NCI-H69 (cell line): ENCODE measurements at places on chromosomes 6 and 20.

GRCh38 chr6:42147138-42147562, 4.7 kb upstream of the C6orf132 start:
- no peak for DNase-seq

GRCh38 chr6:106476331-106477105, 116.0 kb downstream of the CRYBG1 start:
- DNase-seq = no peak

DNA sequence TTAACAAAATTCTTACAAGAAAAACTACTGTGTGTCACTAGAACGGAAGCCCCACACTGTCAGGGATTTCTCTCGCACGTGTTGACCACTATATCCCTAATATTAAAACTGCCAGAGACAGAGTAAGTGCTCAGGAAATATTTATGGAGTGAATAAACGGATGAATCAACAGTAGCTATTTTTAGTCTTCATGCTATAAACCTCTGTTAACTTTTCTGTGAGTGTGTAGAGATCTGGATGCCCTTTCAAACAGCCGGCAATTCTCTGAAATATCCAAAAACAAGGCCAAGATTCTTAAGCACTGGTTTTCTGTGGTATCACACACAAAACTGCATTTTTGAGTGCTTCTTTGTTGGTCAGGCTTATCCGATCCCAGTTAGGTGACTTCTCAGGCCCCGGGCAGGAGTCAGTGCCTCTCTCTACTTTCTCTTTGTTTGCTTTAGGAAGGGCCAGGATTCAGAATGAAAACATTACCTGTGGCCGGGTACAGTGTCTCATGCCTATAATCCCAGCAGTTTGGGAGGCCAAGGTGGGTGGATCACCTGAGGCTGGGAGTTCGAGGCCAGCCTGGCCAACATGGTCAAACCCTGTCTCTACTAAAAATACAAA, 15.7 kb downstream of the ATP9A start:
- DNase-seq = no peak

DNA sequence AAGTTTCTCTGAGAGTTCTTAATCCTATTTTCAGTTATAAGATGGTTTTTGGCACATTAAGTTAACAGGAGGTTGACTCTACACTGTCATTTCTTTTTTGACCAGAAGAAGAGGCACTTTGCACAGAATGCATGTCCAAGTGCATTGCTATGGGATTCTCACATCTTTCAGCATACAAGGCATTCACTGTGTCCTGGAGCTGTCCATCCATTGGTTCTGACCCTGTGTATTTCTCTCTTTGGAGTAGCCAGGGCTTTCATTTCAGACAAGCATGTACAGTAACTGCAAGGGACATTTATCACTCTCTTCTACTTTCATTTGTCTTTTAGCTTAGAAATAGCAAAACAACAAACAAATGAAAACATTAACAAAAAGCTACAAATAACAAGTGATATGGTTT, 275.1 kb upstream of the IMPG1 start:
- DNase-seq = no peak

DNA sequence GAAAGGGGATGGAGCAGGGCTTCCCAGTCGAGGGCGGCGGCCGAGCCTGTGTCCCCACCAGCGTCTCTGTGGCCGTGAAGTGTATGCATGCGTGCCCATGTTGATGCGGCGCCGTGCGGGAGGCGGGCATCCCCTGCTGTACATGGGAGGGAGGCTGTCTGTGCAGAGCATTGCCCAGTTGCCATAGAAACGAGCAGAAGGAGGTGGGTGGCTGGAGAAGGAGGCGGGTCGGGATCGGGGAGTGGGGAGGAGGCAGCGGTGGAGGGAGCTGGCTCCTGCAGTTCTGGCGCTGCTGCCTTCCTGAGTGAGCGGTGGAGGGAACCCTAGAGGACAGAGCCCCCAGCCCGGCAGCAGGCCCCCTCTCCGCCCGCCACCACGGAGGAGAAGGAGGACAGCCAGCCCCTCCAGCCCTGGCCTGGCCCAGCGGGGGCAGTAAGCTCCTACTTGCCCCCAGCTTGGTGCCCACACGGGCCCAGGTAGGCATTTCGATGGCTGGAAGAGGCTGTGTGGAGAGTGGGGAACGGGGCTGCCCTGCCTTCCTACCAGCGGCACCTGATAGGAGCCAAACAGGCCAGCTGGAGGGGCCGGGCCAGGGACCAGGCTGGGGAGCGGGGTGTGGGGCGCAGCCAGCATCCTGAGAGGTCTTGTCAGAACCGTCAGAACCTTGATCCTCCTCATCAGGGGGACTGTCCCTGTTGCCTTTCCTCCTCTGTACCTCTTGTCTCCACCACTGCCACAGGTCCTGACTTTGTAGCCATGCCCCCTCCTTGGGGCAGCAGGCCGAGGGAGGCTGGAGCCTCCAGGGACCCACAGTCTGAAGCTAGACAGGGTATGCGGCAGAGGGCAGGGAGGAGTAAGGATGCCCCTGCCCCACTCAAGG, 41.3 kb downstream of the SPDEF start:
- DNase-seq = peak; percentile 54

DNA sequence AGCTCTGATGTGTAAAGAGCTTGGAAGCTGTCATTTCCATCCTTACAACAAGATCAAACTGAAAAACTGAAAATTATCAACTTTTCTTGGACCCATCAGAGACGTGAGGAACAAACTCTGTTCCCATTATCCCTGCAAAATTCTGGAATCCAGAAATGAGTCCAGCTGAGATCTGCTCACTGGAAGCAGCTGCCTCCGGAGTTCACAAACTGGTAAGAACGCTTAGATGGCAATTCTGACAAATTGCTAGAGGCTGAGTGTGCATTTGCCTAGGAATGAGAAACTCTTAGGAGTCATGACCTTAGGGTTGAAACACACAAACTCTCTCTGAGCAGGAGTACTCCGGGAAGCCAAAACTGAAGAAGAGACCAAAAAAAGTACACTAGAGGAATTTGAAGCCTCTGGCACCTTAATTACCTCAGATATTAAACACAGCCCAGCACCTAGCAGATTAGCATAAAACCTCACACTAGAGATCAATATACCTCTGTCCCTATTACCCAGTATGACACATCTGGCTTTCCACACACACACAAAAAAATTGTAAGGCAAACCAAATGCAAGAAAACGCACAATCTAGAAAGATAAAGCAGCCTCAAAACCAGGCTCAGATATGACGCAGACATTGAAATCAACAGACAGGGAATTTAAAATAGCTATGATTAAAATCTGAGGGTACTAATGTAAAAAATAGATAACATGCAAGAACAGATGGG, 233.5 kb upstream of the SGK1 start:
- DNase-seq = no peak

DNA sequence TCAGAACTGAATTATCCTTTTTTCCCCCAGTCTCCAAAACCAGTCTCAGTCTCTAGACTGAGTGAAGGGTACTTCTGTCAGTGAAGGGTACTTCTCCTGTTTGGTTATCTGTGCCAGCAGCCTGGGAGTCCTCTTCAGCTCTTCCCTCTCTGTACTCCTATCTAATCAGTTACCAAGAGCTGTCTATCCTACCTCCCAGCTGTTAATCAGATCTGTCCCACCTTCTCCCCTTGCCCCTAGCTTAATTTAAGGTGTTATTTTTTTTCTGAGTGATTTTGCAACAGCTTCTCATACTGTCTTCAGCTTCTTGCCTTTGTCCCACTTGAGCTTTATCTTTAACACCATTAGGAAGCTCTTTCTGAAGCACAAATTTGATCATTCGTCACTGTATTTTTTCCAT, 491.9 kb upstream of the SOX4 start:
- no peak for DNase-seq

DNA sequence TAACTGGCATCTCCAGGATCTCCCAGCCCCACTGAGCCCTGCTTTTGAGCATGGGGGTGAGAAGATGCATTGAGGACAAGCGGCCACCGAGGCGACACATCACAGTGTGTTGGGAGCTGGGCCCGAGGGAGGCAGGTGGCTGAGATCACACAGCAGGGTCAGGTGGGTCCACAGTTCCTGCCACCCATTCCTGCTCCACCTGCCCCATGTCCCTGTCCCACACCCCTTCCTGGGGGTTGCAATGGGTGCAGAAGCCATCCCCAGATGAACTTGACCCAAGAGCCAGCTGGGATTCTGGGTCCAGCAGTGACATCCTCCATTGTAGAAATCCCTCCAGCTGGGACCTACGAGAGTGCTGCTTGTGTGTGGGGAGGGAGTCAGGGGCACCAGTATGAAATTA, 1.0 kb downstream of the TGM2 start:
- no peak for DNase-seq

- no peak for DNase-seq
Observed at GRCh38 chr20:62044631-62045030, 21.1 kb downstream of the TAF4 start.

- DNase-seq = no peak
Observed at GRCh38 chr6:132919045-132919860, 104.9 kb downstream of the RPS12 start.

- DNase-seq = no peak
Observed at GRCh38 chr6:44400572-44400971, 13.1 kb downstream of the CDC5L start.

DNA sequence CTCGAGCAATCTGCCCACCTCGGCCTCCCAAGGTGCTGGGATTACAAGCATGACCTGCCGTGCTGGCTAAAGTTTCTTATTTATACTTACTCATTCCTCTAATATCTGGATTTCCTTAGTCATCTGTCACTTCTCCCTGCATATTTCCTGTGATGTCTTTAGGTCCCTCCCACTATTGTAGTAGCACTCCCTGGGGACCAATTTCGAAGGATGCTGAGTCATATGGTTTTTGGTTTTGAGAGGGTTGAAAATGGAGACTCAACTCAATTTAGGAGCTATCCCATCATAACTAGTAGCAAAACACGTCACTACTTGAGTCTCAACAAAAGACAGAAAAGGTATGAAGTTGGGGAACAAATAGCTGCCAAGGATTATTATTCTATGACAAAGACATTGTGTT, 20.2 kb downstream of the MCUR1 start:
- DNase-seq = peak; percentile 49

DNA sequence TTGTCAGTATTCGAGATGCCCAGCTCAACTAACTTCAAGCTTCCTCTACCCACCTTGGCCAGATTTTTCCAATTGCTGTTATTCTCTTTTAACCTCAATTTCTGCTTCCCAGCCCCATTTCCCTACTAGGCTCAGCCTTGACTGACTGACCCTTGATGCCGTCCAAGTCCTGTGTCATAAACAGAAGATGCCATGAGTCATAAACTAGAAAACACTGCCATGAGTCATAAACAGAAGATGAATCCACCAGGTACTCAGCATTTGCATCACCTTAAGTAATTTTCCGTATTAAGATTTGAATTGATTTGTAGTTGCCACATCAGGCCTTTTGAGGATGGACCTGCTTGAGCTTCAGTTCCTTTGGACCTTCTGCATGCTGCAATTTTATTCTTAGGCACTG, 123.8 kb downstream of the FAM83B start:
- no peak for DNase-seq

DNA sequence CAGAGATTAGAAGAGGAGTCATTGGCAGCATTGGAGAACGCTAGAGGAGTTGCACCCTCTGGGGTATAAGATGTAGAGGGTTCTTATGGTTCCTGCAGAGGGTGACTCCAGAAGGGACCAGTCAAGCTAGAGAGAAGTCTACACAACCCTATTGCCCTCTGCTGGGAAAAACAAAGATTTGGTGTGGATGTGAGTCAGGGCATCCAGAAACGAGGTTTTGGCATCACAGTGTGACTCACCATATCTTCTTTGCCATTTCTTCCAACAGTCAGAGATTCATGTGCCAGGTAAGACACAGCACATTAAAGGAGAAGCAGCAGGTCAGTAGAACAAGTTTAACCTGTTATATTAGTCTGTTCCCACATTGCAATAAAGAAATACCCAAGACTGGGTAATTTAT, 598.8 kb downstream of the MAFB start:
- no peak for DNase-seq

DNA sequence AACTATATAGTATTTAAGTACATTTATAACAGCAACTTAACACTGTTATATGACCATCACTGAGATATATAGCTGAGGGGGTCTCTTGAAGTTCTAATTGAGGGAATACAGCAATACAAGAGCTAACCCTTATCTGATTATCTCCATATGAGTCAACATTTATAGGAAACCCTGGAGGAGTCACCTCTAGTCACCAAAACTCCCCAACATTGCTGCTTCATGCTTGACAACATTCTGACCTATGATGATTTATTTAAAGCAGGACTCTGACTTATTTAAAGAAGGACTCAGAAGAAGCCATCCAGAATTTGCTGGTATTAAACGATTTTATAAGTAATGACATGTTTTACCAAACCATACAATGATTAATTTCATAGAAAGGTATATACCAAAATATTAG, 182.6 kb upstream of the NOX3 start:
- no peak for DNase-seq

GRCh38 chr6:100084316-100084990, 90.4 kb upstream of the MCHR2 start:
- no peak for DNase-seq

- peak; percentile 95 for DNase-seq
Observed at GRCh38 chr6:37705239-37706051, 7.8 kb upstream of the MDGA1 start.

GRCh38 chr6:90914312-90914711, 327.4 kb upstream of the MAP3K7 start:
- no peak for DNase-seq

DNA sequence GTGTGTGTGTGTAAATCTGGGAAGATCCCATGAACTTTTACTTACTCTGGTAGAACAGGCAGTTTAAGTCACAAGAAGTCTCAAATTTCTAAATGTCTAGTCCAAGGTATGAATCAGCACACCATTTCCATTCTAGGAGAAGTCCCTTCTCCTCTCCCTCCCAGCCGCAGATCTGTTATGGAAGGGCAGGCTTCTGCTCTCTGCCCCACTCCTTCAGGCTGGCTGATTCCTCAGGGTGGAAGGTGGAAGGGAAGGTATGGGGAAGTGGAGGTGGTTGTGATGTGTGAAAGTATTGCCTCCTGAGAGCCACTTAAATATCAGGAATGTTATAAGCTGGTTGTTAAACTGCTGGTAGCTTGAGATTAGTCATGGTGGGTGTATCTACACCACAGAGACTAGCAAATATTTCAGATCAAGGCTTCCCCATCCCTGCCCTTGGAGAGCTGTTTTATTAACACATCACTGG, 44.5 kb upstream of the LAMA4 start:
- DNase-seq = no peak

DNA sequence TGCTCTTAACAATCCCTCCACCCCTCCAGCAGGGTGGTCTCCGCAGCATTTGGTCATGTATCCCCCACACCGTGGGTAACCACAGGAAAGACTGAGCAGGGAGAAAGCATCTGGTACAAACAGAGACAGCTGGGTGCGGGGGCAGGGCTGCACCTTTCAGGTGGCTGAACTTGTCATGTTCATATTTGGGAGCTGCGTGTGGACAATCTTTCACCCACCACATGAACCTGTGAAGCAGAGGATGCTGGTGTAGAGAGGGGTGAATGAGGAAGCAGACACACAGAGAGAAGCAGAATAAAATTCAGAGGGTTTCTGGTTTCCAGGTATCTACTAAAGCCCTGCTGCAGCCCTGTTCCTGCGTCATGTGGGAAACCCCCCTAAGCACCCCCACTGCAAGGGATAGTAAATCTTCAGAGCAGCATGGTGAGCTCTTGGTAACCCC, 8.9 kb downstream of the GFOD1 start:
- peak; percentile 36 for DNase-seq

GRCh38 chr6:47741807-47742206, 40.0 kb upstream of the OPN5 start:
- peak; percentile 32 for DNase-seq

GRCh38 chr6:35280903-35281302, 16.7 kb upstream of the DEF6 start:
- DNase-seq = no peak
